ENCODE measurements at places on chromosomes 3 and 15.
A peak's percentile ranks its signal among the peaks of the same experiment; 100 is the strongest.

GRCh38 chr15:50930792-50931191, 22.3 kb downstream of the AP4E1 start:
- H3K4me1 ChIP-seq: peaks cover 2% of the 10 kb centered on the region
- DNase-seq: no peak
- H3K27me3 ChIP-seq: no peaks in the 10 kb centered on the region
- no peak overlapping the region for H3K27ac ChIP-seq
- H3K4me3 ChIP-seq: no peak overlapping the region

DNA sequence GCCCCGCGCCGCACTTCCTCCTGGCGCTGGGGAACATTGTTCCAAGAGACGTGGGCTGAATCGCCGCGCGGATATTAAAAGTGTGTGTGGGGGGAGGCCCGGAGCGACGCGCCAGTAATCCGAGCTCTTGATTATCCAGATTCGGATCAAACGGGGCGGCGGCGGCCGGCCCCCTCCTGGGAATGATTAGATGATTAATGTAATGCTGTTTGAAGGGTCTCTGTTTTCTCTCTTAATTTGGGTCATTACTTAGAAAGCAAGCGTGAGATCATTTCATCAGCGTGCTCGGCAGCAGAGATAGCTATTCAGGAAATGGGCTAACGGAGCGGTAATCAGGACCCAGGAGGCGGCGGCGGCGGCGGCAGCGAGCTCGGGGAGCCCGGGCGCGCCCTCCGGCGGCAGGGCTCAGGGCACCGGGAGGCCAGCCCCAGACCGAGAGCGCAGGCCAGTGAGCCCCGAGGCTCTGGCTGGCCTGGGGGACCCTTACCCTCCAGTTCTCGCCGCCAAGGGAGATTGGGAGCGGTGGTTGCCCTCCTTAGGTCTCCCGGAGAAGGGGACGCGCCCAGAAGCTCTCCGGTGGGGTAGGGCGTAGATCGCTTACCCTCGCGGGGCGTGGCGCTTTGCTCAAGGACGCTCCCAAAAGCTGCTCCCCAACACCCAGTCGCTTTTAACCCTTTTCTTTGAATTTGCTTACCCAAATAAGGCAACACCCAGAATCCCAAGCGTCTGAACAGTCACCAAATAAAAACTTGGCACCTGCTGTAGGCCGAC, 4.5 kb downstream of the FEZF2 start:
- H3K27me3 ChIP-seq: peaks cover 83% of the 10 kb centered on the region
- DNase-seq: no peak
- no peak overlapping the region for H3K27ac ChIP-seq
- H3K36me3 ChIP-seq: peaks cover 7% of the 10 kb centered on the region
- H3K4me3 ChIP-seq: no peak overlapping the region

- no peak overlapping the region for H3K27ac ChIP-seq
- H3K4me3 ChIP-seq: no peak overlapping the region
- no peaks in the 10 kb centered on the region for H3K27me3 ChIP-seq
- DNase-seq: no peak
- H3K36me3 ChIP-seq: no peaks in the 10 kb centered on the region
Observed at GRCh38 chr3:133479895-133480669, 80.2 kb downstream of the BFSP2 start.

DNA sequence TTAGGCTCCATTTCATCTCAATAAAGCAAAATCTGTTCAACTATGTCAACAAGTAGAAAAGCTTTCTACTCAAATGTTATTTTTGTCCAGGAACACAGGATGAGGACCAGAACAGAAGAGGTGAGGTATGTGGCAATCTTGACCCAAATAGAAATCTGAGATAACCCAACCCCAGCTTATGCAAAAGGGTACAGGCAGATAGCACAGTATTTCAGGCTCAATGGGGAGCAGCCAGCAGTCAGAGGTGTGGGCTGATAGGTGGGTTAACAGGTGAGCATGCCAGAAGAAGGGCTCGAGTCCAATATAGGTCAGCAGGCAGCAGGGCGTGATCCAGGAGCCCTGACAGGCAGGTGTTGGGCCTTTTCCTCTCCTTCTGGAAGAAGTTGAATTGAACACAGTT, 281.2 kb upstream of the NR2F2 start:
- peaks cover 68% of the 10 kb centered on the region for H3K27me3 ChIP-seq
- peaks cover 5% of the 10 kb centered on the region for H3K4me1 ChIP-seq
- DNase-seq: no peak

DNA sequence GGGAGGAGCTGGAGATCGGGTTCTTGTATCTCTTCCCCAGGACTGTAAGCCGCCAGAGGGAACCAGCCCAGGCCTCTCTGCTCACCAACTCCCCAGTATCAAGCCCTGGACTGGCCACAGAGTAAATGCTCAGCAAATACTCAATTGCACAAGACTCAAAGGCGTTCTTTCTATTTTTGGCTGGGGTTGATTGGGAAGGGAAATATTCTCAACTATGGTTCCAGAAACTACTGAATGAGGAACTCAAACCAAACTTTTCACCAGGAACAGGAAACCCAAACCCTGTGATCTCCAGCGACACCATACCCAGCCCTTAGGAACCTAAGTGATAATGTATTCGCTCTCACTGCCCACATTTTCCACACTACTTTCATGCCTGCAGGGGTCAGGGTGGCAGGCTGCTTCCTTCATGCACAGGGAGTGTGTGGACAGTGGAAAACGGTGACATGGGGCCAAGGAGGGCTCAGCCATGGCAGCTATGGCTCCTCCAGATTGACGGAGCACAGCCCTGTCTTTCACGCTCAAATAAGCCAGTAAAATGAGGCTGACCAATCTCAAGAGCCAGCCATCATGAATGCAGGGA, 124.7 kb upstream of the RAD18 start:
- no peaks in the 10 kb centered on the region for H3K4me1 ChIP-seq
- no peaks in the 10 kb centered on the region for H3K27me3 ChIP-seq
- no peak overlapping the region for H3K27ac ChIP-seq
- H3K4me3 ChIP-seq: no peak overlapping the region

DNA sequence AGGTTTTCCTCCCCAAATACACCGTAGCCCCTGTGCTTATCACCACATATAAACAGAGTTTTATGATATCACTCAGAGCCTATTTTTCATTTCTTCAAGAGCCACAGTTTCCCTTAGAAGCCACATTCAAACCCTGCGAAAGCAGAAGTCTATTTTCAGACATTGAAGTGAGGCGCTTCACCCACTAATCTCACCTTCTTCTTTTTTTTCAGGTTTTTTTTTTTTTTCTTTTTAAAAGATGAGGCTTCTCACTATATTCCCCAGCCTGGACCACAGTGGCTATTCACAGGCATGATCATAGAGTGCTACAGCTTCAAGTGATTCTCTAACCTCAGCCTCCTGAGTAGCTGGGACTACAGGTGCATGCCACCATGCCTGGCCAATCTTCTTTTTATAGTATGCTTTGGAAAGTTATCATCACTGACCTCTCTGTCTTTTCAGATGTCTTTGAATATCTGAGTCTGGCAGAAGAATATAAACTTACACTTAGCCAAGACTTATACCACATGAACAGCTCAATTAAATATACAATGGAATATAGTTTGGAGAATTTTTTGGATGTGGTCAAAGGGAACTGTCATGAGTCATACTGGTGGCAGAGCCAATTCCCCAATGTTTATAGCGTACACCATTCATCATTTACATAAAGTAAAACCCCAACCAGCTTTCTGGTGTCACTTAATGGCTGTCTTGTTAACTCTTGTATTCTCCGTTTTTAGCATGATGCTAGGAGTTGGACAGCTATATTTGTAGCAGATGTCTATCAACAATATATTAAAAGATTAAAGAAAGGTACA, 59.7 kb upstream of the CCDC50 start:
- H3K4me3 ChIP-seq: no peak overlapping the region
- no peaks in the 10 kb centered on the region for H3K36me3 ChIP-seq
- no peak overlapping the region for H3K27ac ChIP-seq
- no peaks in the 10 kb centered on the region for H3K4me1 ChIP-seq

DNA sequence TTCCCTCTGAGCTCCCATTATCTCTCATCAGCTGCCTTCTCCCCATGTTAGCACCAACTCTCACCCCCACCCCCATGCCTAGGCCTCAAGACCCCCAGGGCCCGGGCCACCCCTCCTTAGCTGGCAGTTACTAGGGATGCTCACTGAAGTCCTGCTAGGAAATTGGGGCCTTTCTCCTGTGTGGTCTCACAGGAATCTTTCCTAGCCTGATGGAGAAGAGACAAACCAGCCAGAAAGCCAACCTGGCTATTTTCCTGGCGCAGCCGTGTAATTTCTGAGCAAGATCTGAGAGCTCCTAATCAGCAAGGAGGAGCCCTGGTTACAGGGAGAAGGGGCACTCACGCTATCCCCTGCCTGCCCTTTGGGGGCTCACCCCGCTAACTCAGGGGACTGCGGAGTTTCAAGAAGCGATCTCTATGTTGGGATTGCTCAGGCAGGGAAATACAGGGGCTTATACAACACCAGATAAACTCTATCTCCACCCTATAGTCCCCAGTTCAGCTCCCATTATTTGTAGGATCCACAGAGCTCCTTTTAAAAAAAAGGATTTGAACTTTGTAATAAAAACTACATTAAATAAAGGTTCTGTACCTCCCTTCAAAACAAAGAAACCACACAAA, 25.2 kb downstream of the NR2F2 start:
- no peak overlapping the region for H3K27ac ChIP-seq
- H3K4me1 ChIP-seq: peaks cover 17% of the 10 kb centered on the region
- DNase-seq: no peak
- no peak overlapping the region for H3K4me3 ChIP-seq
- H3K36me3 ChIP-seq: no peaks in the 10 kb centered on the region

DNA sequence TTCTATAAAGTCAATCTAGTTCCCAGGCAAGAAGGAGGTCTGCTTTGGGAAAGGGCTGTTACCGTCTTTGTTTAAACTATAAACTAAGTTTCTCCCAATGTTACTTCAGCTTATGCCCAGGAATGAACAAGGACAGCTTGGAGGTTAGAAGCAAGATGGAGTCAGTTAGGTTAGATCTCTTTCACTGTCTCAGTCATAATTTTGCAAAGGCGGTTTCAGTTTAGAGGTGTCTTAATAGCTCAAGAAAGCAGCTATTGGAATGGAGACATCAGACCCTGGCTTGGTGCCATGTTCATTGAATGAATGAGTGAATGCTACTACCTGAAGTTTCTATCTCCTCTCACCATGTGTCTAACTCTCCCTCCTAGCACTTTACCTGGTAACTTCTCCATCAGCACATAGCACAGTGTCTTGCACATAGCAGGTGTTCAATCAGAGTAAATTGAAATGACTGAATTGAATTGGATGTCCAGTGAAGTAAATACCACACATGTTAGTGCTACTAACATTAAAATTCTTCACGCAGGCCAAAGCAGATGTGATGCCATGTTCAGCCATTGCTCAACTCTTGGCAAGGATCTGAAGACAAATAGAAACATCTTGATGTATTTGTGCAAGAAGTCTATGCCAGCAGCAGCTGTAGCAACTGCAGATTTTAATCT, 28.2 kb downstream of the CLEC3B start:
- H3K36me3 ChIP-seq: no peaks in the 10 kb centered on the region
- H3K4me1 ChIP-seq: peaks cover 18% of the 10 kb centered on the region
- no peak overlapping the region for H3K4me3 ChIP-seq
- H3K27ac ChIP-seq: no peak overlapping the region
- DNase-seq: no peak

GRCh38 chr3:65412588-65412987, 626.1 kb downstream of the MAGI1 start:
- no peak overlapping the region for H3K27ac ChIP-seq
- no peaks in the 10 kb centered on the region for H3K27me3 ChIP-seq
- no peaks in the 10 kb centered on the region for H3K36me3 ChIP-seq

DNA sequence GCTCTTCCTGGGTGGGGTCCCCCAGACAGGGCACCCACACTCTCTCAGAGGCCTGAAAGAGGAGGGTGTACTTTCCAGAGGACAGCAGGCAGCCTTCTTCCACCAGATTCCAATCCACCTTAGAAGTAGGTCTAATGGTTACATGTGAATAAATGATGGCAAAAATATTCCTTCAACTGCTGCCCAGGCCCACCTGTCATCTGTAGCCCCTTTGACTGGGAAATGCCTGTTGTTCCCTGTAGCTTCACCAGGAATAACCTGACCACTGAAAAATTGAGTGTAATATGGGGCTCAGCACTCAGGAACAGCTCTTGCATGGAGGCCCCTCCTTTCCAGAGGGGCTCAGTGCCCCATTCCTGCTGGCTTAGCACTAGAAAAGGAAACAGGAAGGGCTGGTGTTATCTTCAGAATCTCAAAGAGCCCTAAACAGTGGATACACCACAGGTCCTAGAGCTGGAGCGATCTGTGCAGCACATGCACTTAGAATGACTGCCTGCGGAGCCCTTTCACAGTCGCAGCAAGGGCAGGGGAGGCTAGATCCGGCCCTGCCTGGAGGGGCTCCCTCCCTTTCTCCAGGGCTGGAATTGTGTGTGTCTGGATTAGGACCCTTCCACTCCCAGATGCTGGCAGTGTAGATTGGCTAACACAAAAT, 32.1 kb downstream of the SLC22A14 start:
- no peaks in the 10 kb centered on the region for H3K36me3 ChIP-seq
- DNase-seq: no peak
- no peaks in the 10 kb centered on the region for H3K4me1 ChIP-seq
- H3K27ac ChIP-seq: no peak overlapping the region
- peaks cover 13% of the 10 kb centered on the region for H3K27me3 ChIP-seq

- peaks cover 6% of the 10 kb centered on the region for H3K27me3 ChIP-seq
- H3K36me3 ChIP-seq: peaks cover 34% of the 10 kb centered on the region
- DNase-seq: peak; percentile 77
- H3K4me3 ChIP-seq: peak overlapping the region; percentile 65
- peak overlapping the region; percentile 54 for H3K27ac ChIP-seq
Observed at GRCh38 chr15:69755551-69756310, 303.1 kb downstream of the RPLP1 start.

DNA sequence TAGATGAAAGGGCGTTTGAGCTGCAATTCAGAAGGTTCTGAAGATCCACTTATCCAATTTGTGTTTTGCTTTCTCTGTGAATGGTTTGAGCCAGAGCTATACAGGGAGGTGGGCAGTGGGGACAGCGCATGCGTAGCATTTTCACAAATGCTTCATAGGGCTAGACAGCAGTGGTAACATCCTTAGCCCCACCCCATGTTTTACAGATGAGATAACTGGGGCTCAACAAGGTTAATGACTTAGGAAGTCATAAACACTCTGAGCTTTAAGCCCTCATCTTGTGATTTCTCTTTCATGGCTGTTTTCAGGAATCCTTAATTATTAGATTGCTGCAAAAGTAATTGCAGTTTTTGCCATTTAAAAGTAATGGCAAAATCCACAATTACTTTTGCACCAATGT, 408.7 kb downstream of the IL5RA start:
- H3K27me3 ChIP-seq: no peaks in the 10 kb centered on the region
- DNase-seq: no peak
- H3K36me3 ChIP-seq: no peaks in the 10 kb centered on the region
- no peak overlapping the region for H3K4me3 ChIP-seq
- no peaks in the 10 kb centered on the region for H3K4me1 ChIP-seq

GRCh38 chr3:11847607-11848006, 922 bp upstream of the TAMM41 start:
- H3K4me1 ChIP-seq: peaks cover 22% of the 10 kb centered on the region
- H3K27ac ChIP-seq: no peak overlapping the region
- H3K36me3 ChIP-seq: peaks cover 8% of the 10 kb centered on the region
- peak overlapping the region; percentile 94 for H3K4me3 ChIP-seq
